Stimulated activated CD4-positive, alpha-beta T cell treated with anti-CD3 and anti-CD28 coated beads, TNF-alpha, amount 100 ng/mL, for 24 hours (primary cell): ENCODE measurements at places on chromosomes 5 and 9.

- no peak for DNase-seq
Observed at GRCh38 chr5:159441441-159441840, 111.2 kb upstream of the IL12B start.

DNA sequence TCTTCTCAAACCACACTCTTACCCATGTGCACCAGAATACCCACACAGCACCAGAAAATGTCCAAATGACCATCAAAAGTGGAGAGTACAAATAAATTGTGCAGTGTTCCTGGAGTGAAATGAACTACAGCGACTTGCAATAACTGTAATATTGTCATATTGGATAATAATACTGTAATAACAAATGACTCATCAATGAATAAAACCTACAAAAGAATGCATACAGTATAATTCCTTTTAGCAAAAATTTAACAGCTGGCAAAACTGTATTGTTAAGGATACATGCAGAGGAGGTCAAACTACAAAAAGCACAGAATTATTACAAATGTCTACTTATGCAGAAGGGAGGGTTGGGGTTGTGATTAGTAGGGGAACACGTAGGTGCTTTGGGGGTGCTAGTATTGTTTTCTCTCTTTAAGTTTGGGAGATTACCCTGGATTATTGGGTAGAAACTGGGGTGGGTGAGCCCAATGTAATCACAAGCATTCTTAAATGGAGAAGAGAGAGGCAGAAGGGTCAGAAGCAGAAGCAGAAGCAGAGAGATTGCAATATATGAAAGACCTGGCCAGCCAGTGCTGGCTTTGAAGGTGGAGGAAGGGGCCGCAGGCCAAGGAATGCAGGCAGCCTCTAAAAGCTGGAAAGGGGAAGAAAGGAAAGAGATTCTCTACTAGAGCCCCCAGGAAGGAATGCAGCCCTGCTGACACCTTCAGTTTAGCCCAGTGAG is 21.8 kb downstream of the IRF1 start:
- no peak for DNase-seq

- DNase-seq, result no peak
Observed at GRCh38 chr5:15255576-15255975, 244.4 kb upstream of the FBXL7 start.

DNA sequence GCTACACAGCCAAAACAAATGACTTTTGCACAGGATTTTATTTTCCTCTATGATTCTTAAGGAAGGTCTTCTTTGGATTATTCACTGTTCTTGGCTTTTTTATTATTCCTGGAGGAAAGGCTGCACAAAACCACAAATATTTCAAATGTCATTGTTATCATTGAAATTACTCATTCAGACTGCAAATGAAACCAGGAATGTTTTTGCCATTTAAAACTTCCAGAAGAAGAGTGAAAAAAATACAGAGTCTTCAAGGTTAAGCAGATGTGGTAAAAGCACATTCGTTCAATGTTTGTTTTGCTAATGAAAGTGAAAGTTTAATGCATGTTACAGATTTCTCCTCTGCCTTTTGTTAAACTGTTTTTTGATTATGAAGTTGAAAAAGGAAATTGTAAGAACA is 238.2 kb downstream of the TLE4 start:
- DNase-seq, result no peak

DNA sequence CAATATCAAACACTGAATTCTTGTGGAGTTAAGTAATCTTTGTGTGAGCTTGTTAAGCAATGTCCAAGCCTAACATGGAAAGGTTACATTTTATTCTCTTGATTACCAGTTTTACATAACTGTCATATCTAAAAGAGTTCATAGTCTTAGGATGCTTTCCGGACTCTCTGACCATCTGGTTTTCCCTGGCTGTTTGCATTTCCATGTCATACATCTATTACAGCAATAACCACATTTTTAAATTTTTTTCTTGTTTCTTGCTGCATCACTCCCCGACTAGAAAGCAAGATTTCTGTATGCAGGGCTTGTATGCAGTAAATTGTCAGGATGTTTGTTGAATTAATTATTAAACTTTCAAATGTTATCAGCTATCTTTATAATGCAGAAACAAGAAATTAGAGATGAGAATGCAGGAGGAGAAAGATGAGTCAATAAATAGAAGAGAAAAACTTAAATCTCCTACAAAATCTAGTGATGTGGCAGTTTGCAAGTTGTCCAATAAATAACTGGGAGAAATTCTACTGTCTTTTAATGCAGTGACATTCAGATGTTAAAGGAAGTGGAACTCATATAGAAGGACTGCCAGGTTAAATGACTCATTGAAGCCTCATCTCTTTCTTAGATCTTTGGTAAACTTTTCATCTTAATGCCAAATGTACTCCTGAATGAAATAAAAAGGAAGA is 179.6 kb upstream of the SGCD start:
- DNase-seq, result no peak

GRCh38 chr9:109733690-109734089 is 46.3 kb upstream of the PALM2AKAP2 start:
- DNase-seq, result no peak

- DNase-seq, result no peak
Observed at GRCh38 chr5:41794471-41794870, 75.8 kb downstream of the OXCT1 start.

DNA sequence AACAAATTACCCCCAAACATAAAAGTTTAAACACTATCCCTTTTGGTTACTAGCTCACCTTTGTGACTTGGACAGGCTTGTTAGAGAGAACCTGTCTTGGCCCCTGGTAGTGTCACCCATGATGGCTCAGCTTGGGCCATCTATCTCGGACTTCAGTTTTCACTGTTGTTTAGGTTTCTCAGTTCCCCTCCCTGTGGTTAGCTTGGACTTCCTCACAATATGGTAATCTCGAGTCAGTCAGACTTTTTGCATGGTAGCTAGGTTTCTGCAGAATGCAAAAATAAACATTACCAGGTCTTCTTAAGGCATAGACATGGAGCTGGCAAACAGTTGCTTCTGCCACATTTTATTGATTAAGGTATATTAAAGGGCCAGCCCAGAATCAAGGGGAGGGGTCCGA is 324.3 kb upstream of the RORB start:
- no peak for DNase-seq

DNA sequence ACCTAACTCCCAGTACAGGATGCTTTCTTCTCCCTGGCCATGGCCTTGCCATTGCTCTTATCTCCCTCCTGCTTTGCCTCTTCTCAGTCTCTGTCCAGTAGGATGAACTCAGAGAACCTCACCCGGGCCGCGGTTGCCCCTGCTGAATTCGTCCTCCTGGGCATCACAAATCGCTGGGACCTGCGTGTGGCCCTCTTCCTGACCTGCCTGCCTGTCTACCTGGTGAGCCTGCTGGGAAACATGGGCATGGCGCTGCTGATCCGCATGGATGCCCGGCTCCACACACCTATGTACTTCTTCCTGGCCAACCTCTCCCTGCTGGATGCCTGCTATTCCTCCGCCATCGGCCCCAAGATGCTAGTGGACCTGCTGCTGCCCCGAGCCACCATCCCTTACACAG is at the start of gene OR5C1:
TSS of gene OR5C1 (plus strand) at position 103 of the 400 bp plus-strand sequence. CDS start at position 103, 0 bp downstream.
- no peak for DNase-seq

DNA sequence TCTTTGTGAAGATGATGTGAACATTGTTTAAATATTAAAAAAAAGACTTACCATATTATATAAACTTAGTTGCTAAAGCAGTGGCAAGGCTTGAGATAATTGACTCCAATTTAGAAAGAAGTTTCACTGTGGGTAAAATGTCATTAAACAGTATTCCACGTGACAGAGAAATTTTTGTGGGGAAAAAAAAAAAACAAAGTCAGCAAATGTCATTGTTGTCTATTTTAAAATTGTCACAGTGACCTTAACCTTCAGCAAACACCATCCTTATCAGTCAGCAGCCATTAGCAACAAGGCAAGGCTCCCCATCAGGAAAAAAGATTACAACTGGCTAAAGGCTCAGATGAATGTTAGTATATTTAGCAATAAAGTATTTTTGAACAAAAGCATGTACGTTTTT is 99.3 kb upstream of the CDH18 start:
- no peak for DNase-seq

DNA sequence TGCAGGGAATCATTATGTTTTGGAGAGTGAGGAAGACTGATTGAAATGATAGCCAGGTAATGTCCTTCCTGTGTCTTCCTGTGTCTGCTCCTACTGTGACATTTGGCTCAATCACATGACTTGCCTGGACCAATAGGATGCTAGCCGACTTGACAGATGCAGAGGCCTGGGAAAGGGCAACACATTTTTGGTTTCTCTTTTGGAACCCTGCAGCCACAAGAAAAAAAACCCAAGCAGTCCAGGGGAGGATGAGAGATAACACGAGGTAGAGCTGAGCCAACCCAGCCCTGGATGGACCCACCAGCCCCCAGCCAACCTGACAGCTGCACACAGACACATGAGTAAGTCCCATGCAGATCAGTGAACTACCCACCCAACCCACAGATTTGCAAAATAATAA is 256.1 kb upstream of the SMARCA2 start:
- DNase-seq, result no peak

- DNase-seq, result peak; percentile 28
Observed at GRCh38 chr9:75891277-75891741, 836 bp downstream of the PCSK5 start.

DNA sequence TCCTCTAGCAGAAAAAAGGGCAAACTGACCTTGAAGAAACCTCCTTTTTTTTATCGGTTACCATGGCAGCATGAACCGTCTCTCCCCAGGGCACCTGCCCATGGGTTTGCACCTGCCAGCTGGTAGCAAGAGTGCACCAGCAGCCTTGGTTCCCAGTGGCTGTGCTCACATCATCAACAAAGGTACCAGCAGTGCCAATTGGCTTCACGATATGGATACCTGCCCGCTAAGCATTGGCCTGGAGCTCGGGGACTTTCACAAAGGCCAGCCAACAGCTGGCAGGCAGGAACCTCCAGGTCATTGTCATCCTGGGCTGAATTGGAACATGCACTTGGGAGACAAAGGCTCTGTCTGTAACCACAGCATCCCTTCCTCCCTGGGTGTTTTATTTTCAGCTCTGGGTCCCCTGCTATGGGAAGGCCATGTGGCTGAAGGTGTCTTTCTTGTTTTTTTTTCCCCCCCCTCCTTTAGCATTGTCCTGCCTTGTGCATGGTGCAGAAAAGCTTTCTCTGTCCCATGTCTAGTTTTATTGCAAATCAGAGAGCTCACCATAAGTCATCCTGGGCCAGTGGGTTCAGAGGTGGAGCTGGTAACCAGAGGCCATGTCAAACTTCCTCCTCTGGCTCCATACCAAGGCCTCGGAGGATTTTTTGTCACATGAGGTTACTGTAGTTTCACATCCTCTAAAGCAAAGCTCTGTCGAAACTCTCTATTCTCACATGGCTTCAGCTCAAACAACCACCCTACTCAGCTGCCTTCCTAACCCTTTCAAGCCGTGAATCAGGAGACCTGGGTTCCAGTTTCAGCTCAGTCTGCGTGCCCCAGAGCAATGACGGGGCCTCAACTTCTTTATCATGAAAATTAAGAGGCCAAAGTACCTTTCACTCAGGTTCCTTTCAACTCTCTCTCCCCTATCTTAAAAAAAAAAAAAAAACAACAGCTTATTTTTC is 145.5 kb upstream of the MAP3K1 start:
- DNase-seq, result peak; percentile 47

GRCh38 chr5:177967221-177967887 is 28.7 kb downstream of the PROP1 start:
- no peak for DNase-seq

DNA sequence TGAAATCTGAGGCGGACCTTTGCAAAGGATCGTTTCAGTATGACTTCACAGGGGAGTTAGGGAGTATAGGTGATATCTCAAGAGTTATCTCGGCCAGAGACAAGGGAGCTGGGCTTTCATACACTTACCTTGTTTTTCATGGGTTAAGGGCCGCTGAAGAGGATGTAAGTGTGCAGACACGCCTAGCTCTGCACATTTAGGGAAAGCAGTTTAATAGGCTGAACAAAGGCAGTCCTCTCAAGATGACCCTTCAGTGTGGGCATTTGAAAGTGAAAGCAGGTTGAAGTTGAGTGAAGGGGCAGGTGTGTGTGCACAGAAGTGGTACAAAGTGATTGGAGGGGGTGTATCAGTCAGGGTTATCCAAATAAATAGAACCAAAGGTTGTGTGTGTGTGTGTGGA is 33.1 kb upstream of the PRXL2C start:
- no peak for DNase-seq

DNA sequence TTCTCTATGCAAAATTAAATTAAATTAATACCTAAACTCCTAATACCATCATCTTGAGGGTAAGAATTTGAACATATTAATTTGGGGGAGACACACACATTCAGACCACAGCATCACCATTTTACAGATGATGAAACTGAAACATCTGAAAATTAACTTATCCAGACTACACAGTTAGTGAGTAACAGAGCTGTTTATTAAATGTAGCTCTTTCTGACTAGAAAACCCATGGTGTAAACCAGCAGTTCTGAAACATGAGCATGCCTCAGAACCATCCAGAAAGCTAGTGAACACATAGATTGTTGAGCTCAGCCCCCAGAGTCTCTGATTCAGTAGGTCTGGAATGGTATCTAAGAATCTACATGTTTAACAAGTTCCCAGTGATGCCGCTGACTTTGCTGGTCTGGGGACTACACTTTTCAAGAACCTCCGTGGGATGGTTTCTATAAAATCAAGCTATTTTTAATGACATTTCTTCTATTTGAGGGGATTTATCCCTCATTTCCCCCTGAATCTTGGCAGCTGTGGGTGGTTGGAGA is 113.5 kb downstream of the RORB start:
- no peak for DNase-seq

- no peak for DNase-seq
Observed at GRCh38 chr5:72141440-72142355, 34.4 kb downstream of the MAP1B start.

- peak; percentile 9 for DNase-seq
Observed at GRCh38 chr5:6583049-6583880, 49.6 kb downstream of the NSUN2 start.

DNA sequence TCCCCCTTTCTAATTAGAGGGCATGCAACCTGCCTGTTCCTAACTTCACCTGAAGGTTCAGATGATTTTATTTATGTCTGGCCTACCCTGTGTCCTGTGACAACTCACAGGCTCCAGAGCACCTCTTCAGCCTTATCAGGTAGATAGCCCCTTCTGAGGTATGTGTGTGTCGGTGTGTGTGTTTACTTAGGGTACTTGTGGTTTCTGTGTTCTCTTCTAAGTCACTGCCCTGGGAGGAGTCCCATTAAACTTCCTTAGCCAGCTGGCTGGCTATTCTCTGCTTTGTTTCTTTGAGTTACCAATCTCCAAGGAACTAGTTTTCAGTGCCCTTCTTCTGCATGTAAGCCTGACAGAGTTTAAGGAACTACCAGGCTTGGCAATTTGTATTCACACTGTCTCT is 74.9 kb downstream of the UNC13B start:
- no peak for DNase-seq

DNA sequence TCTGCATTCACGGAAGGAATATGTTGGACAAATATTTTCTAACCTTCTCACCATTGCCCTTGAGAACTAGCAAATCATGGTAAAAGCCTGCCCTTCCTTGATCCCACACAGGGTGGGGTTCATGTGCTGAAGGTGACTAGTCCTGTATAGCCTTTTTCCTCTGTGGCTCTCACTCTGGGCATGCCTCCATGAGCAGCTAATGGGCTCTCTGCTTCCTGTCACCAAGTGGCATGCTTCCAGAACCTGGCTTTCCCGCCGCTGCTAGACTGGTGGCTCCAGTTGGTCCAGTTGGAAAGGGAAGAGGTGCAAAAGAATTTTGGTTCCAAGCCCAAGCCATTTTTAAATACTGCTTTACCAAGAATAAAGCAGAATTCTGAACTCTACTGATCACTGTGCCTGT is 35.5 kb downstream of the FBXO10 start:
- DNase-seq, result no peak
